Type B pancreatic cell (in vitro differentiated cells): ENCODE measurements at places on chromosomes 5 and 9.

DNA sequence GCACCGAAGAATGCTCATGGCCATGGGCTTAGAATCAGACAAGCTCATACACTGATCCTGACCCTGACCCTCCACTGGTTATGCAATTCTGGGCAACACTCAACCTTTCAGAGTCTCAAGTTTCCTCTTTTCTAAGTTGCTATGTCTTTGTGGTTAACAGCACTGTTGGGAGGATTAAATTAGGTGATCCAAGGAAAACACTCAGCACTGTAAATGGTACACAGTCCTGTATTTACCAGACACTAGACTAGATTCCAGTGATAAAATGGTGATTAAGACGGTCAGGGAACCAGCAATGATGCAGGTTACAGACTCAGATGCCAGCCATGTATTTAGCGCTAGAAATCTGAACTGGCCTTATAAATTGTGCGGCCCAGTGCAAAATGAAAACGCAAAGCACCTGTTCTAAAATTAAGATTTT lies 8.1 kb downstream of the ARL15 start:
- no peak for DNase-seq

- no peak for DNase-seq
These were observed 967.5 kb downstream of the NR2F1-AS1 start for GRCh38 chr5:92613546-92613945.

GRCh38 chr5:136202469-136203205 lies 9.7 kb upstream of the SMIM32 start:
- DNase-seq = peak; percentile 65

- DNase-seq = no peak
These were observed 23.4 kb downstream of the LARP1 start for GRCh38 chr5:154778534-154778933.

GRCh38 chr5:374631-375335 lies 53.3 kb downstream of the AHRR start:
- peak; percentile 65 for DNase-seq

DNA sequence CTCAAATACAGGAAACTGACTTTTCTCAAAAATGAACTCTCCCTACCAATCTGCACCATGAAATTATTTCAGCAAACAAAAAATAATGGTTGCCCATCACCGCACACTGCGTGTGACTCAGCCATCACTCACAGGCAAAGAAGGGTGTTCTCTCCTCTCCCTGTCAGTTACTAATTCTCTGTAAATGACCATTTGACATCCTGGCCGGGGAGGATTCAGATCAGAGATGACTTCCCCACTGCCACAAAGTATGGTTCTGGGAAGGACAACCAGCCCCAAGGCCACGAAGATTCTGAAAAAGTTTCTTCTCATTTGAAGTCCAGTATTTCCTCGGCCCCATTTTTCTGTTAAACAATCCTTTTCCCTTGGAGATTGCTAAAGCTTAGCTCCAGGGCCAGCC lies 199.4 kb downstream of the AUH start:
- DNase-seq = no peak

GRCh38 chr9:117677572-117677971 lies 26.6 kb upstream of the TLR4 start:
- no peak for DNase-seq

DNA sequence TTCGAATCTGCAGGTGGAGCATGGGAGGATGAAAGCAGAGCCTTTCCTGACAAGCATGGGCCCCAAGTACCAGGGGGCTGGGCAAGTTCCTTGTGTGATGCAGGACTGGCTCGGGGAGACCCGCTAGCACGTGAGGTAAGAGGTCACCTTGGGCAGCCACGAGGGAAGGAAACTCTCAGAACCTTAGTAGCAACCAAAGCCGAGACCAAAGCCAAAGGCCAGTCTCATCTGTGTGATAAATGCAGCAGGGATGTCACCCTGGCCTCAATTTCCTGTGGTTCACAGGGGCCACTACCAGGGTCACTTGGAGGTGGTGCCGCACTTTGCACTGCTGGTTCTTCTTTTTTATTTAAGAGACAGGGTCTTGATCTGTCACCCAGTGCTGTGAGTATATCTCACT lies 39.5 kb downstream of the PRRT1B start:
- no peak for DNase-seq

GRCh38 chr5:100852988-100853449 lies 50.1 kb downstream of the ST8SIA4 start:
- DNase-seq = no peak

GRCh38 chr5:67061511-67061910 lies 135.1 kb downstream of the CD180 start:
- no peak for DNase-seq

- DNase-seq = no peak
These were observed 194.8 kb downstream of the SYK start for GRCh38 chr9:90996154-90997065.

- no peak for DNase-seq
These were observed 83.3 kb downstream of the SUSD1 start for GRCh38 chr9:112091810-112092209.

GRCh38 chr5:34930870-34931269 lies 1.5 kb downstream of the DNAJC21 start:
- no peak for DNase-seq

GRCh38 chr5:103218164-103218563 lies 40.4 kb upstream of the MACIR start:
- DNase-seq = no peak

DNA sequence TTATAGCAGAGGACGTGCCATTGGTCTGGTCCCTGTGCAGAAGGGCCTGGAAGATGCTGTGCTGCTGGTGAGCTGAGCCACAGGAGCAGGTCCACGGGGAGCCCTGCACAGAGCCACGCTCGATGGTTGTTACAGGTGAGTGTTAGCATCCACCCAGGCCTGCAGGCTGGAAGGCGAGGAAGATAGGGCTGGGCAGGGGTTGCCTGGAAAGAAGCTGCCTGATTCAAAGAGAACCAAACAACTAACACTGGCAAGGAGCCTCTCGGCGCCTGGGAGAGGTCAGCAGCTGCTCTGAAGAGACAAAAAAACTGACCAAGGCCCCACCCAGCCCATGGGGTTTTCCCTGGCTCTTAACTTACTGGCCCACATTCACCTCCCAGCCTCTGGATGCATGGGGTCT lies 160.2 kb downstream of the MED10 start:
- no peak for DNase-seq

DNA sequence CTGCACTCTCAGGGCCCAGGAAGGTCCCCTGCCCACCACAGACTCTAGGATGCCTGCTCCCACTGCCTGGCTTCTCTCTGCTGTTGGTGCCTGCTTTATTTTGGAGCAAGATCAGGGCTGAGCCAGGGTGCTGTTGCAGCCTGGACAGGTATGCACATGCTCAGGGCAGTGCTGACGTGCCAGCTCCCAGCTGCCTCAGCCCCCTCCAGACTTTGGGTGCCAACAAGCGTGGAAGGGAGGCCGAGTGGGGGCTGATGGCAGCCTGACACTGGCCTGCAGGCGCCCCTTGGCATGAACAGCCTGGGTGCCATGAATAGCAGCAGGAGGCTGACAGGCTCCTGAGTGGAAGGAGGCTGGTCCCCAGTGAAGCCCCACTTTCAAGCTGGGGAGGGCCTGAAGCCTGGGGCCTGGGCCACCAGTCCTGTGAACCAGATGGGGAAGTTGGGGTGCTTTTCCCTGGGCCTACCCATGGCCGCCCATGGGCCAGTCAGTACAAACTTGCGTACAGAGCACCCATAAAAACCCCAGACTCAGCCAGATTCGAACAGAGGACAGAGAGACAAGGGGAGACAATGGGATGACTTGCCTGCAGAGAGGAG lies 6.8 kb downstream of the AMBP start:
- no peak for DNase-seq

GRCh38 chr5:42621662-42622061 lies 135.0 kb upstream of the CCDC152 start:
- DNase-seq = no peak

DNA sequence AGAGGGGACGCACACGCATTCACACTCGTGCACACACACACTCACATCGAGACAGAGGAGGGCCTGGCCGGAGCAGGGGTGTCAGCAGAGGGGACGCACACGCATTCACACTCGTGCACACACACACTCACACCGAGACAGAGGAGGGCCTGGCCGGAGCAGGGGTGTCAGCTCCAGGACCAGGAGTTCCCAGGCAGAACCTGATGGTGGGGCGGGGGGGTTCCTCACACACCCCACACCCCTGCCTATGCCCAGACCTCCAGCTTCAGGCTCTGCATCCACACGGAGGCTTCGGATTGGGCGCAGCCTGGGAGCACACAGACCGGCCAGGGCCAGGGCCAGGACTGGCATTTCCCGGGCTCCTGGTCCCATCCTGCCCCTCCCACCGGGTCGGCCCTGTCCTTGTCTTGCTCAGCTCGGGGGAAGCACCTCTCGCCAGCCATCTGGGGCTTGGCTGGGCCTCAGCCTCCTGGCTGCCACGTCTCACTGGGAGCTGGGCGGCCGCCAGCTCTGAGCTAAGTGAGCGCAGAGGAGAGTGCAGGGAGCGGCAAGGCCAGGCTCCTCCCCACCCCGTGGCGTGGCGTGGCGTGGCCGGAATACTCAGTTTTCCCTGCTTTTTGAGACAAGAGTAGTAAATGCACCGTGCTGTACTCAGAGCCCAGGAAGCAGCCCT lies 31.3 kb downstream of the ADAMTS2 start:
- no peak for DNase-seq

- DNase-seq = no peak
These were observed 36.7 kb upstream of the F2R start for GRCh38 chr5:76679231-76679630.

- DNase-seq = no peak
These were observed 95.7 kb downstream of the ENC1 start for GRCh38 chr5:74544811-74545210.

- DNase-seq = no peak
These were observed 19.6 kb downstream of the TJP2 start for GRCh38 chr9:69193685-69194032.

- DNase-seq = no peak
These were observed 267.5 kb downstream of the ACTL7B start for GRCh38 chr9:108588246-108588645.

DNA sequence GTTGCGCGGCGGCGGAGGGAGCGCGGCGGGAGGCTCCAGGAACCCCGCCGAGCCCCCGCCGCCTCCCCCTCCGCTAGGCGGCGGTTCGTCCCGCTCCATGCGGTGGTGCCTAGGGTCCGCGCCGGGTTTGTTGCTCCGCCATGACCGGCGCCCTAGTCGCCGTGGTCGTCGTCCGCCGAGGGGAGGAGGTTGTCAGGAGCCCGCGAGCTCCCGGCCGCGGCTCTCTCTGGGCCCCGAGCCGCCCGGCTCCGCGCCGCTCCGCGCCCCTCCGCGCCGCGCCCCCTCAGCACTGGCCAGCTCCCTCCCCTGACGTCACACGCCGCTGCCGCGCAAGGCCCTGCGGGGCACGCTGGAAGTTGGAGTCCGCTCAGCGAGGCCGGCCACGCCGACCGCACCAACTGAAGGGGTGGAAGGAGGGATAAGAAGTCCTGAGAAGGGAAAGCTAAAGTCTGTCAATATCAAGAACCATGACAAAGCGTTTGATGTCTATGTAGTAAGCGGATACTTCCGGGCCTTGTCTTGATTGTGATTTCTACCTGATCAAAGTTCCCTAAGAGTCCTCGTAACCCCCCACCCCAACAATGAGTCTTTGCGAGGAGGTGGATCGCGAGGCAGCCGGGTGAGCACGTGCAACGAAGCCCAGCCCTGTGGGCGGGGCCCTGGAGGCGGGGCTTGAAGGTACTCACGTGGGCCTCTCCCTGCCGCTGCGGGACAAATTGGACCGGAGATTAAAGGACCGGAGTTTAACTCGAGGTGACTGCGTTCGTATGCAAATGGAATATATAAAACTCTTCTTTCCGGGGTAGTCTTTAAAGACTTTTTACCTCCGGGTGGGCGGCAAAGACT lies at the start of gene NR6A1:
TSS of gene NR6A1 (minus strand) at position 291 of the 846 bp plus-strand sequence.
- DNase-seq = peak; percentile 96

DNA sequence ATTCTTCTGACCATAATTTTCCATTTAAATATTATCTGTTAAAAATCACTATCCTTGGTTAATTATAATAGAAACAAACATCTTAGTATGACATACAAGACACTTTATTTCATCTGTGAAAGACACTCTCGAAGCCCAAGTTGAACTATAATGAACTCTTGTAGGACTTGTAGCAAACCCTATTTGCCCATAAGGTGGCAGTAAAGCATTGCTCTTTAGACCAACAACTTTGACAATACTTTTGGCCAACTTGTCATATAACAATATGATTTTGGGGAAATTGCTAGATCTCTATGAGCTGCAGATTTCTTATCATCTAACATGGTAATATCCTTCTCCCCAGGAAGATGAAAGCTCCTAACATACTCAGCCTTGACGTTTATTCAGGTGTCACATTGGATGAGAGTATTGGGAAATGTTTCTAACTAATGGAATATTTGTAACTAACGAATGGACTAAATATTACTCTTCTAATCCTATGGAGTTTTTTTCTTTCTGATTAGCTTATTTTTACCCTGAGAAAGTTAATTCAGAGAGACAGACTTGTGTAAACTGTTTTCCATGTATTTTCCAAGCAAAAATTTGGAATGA lies 11.0 kb downstream of the SPINK14 start:
- DNase-seq = no peak

DNA sequence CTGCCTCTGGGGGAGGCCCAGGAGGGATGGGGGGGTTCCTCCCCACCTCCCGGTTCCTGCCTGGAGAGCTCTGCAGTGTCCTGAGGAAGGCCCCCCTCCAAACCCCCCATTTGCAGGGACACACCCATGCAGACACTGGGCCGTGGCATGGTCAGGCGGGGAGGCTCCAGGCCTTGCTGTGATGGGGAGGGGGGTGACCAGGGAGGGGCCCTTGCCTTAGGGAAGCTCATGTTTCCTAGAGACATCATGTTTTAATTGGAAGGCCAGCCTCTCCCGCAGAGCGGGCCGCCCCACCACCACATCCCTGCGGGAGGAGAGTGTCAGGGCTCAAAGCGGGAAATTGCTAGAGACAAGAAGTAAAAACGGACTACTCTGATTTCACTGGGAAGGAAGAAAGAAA lies 12.0 kb downstream of the PRRX2 start:
- peak; percentile 73 for DNase-seq

DNA sequence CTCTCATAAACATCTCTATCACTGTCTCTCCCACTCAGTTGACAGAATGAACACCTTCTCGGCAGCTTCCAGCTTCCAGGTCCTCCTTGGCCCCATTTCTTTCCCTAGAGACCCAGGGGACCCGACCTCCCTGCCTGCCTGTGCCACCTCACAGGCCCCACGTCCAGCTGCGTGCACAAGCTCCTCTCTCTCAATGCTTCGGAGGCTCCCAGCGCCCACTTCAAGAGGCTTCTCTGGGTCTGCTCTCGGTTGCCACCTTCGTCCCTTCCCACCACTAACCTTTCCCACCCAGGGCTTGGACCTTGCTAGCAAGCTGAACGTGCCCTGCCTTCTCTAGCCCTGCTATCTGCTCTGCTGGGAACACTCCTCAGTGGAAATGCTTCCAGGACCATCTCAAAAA lies 2.8 kb upstream of the N4BP3 start:
- no peak for DNase-seq

DNA sequence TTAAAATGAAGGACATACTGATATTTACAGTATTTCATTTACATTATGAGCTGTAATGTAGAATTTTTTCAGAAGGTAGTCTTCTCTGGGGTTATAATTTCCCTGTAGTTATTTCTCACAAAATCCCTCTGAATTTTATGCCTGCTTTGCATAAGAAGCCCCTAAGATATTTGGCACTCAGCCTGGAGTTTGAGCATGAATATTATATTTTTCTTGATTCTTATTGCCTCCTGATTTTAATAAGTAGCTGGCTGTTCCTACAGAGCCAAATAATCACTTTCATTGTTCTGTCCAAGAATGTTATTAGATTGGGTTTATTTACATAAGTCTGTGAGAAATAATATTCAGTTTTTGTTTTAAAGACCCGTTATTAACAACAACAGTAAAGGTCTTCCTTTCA lies 195.0 kb downstream of the FER start:
- DNase-seq = no peak
